GM12864 (cell line): ENCODE measurements at places on chromosomes 5 and 9.
A peak's percentile ranks its signal among the peaks of the same experiment; 100 is the strongest.

DNA sequence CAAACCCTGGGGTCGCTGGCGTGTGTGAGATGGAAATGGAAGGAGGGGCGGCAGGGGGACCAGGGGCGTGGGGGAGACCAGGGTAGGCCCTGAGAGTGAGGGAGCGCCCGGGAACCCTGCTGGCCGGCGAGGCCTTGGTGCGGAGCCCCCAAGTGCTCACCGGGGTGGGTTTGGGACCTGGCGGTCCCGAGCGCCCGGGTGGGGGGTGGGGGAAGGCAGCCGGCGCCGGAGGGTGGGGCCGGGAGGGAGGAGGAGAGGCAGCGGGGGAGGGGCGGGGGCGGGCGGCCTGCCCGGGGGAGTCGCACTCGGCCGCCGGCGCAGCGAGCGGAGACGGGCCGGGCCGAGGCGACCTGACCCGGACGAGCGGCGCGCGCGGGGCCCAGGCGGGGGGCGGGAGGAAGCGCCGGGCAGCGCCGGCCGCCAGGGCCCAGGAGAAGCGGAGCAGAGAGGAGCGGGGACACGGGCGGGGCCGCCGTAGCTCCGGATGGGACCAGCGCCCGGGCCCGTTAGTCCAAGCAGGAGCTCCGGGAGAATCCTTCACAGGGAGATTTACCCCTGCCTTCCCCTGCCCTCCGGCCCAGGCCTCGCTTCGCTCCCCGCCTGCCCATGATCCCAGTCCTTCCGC, at the start of gene NPR2:
Gene NPR2, plus strand, starts transcription at position 295 of the 625 bp plus-strand sequence. CDS start 818 bp downstream, outside the sequence.
- DNase-seq: no peak

GRCh38 chr5:111628901-111629300, 116.6 kb upstream of the STARD4 start:
- no peak for DNase-seq

DNA sequence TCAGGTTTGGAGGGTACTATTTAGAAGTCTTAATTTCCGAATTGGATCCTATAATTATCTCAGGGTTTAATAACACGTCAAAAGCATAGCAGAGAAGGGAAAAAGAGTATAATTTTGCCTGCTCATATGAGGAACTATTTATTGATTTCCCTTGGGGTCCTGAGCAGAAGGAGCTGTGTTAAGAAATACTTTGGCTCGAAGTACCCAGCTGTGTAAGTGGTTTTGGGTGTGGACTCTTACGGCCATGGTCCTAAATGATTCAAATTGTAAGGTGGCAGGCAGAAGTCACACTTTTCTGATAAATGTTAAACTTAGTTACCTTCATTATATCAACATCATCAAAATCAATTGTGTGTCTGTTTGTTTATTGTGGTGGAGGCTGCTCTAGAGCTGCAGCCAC, 190.4 kb downstream of the MTRR start:
- DNase-seq: no peak

DNA sequence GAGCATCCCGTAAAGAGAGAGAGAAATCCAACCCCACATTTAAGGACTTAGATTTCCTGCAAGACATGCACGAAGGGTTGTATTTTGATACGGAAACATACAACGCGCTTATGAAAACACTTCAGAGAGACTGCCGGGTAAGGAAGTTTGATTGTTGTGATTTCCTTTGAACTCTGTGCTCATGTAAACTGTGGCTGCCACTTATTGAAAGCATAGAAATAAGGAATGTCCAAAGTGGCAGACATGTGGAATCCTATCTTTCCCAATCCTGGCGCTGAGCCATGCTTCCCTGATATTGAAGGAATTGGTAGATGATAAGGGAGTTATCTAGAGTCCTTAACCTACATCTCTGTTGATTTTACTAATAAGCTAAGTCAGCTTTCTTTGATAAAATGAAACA, 119.4 kb downstream of the PRKACG start:
- no peak for DNase-seq

DNA sequence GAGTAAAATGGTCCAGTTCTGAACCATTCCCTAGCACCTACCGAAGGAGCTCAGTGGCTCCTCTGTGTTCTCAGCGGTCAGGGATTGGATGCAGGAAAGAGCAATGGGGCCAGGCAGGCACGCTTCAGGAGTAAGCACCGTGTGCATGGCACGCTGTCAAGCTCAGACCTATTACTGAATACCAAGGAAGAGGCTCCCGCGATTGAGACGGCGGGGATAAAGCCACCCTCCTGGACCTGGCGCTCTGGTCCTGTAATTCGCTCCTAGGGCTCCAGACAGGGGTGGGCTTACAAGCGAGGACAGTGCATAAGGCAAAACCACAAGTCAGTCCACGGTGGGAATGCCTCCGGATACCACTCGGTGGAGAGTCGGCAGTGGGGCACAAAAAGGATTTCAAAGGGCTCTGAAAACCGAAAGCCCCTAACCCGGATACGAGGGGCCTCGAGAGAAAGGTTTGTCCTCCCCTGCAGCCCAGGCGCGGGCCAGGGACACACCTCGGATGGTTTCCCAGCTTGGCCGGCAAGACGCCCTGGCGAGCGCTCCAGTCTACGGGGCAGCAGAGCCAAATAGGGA, 988 bp downstream of the OXCT1 start:
- no peak for DNase-seq

- DNase-seq: peak; percentile 24
Observed at GRCh38 chr5:143641549-143642355, 170.2 kb upstream of the HMHB1 start.

DNA sequence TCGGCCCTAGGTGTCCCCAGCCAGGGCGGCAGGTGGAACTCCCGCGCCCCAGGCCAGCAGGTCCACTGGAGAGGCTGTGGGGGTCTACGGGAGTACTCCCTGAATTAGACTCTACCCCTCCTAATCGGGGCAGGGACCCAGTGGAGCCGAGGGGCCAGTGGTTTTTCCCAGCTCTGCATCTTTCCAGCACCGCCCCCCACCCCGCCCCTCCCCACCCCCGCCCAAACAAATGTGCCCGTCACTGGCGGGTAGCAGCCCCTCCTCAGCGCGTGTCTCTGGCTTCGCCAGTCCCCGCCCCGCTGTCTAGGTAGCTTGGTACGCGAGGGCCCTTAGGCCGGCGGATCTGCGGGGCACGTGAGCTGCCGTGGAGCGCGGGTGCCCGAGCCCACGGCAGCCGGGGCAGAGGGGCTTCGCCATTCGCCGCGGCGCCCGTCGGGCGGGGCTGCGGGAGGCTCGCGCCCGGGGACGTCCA, 7.0 kb downstream of the UNC5A start:
- DNase-seq: no peak

- DNase-seq: no peak
Observed at GRCh38 chr5:10264604-10265003, 14.5 kb downstream of the CCT5 start.

DNA sequence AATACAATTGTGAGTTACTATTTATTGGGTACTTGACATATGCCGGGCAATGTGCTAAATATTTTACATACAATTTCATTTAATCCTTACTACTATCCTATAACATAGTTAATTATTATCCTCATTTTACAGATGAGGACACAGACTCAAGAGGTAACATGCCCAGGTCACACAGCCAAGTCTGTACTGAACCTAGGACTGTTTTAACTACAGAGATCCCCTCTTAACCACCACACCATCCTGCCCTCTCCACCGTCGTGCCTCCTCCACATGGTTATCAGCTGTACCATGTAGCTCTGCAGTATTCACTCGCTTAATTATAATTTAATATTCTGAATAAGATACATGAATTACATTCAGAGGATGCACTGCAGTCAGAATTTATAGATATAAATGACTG, 5.3 kb downstream of the RAB14 start:
- no peak for DNase-seq

GRCh38 chr5:126079266-126079665, 343.9 kb upstream of the GRAMD2B start:
- no peak for DNase-seq

- no peak for DNase-seq
Observed at GRCh38 chr9:123555646-123556045, 199.6 kb downstream of the CRB2 start.

DNA sequence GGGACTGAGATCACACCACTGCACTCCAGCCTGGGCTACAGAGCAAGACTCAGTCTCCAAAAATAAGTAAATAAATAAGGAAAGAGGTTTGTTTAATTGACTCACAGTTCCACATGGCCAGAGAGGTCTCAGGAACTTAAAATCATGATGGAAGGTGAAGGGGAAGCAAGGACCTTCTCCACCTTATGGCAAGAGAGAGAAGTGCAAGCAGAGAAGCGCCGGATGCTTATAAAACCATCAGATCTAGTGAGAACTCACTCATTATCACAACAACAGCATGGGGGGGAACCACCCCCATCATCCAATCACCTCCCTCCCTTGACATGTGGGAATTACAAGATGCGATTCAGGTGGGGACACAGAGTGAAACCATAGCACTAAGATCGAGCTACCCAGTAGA, 22.8 kb upstream of the RGMB start:
- DNase-seq: no peak

DNA sequence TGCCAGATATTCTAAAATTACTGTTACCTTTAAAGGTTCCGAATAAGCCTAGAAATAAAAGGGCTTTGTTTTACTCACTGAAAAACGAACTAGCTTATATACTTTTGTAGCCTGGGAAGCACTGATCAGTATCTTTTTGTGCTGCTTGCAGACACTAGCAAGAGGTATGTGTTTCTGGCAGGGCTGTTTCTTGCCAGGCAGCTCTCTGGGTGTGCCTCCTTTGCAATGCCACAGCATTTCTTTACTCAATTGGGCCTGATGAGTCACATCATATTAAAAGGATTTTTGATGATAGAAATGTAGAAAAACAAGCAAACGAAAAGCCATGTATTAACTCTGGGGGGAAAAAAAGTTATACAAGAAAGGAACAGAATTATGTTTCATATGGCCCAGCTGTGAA, 35.6 kb downstream of the CD180 start:
- DNase-seq: no peak

DNA sequence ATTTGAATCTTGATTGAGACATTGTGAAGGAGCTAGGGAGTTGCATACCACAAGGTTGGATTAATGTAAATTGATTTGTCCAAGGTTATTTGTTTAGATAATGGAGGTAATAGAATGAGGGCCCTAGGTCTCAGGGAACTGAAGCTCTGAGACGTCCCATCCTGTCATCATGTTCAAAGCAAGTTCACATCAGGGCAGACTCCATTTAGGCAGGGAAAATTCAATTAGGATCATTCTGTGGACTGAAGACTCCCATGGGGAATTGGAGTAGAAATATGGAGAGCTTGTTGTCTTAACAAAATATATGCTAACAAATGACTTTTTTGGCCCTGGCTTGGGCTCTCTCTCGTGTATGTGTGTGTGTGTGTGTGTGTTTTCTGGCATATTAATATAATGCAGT, 722.0 kb upstream of the ADAMTS16 start:
- DNase-seq: no peak

- no peak for DNase-seq
Observed at GRCh38 chr9:95780751-95781150, 94.7 kb upstream of the ERCC6L2 start.

DNA sequence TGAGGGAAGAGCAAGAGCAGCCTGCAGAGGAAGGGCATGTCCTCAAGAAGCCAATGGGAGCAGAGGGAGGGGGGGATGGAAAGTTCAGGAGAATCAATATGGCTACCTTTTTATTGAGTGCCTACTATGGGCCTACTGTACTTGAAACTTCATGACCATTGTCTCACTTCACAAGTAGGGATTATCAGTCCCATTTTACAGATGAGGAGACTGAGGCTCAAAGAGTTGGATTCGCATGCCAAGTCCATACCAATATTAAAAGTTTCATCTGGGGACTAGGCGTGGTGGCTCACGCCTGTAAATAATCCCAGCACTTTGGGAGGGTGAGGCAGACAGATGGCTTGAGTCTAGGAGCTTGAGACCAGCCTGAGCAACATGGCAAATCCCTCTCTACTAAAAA, 40.0 kb downstream of the RFK start:
- DNase-seq: no peak

DNA sequence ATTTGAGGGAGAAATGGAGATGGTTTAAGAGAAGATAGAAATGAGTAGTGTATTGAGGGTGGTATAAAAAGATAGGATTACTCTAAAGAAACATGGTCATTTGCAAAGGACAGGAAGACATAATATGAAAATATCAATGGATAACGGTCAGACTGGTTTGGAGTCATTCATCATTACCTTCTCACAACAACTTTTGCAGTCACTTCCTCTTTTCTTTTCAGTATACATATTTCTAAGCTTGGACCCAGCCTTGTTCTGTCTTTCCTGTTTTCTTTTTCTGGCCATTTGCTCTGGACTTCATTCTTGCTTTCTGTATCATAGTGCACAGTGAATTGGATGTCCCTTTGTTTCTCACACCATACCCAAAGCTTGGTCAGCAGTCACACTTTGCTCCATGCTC, 966.5 kb upstream of the TYRP1 start:
- DNase-seq: no peak

DNA sequence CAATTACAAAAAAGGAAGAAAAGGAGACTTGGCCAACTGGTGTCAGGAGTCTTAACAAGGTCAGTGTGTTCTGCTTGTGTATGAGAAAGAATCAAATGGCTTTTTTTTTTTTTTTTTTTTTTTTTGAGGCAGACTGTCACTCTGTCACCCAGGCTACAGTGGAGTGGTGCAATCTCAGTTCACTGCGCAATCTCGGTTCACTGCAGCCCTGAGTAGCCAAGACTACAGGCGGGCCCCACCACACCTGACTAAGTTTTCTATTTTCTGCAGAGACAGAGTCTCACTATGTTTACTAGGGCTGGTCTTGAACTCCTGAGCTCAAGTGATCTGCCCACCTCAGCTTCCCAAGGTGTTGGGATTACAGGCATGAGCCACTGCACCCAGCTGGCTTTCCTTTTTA, 3.1 kb upstream of the IL7R start:
- no peak for DNase-seq
